H1 (cell line): ENCODE measurements at places on chromosomes 1 and 21.

- DNase-seq, result peak; percentile 29
These were observed 302.3 kb upstream of the NRIP1 start for GRCh38 chr21:15367061-15367626.

DNA sequence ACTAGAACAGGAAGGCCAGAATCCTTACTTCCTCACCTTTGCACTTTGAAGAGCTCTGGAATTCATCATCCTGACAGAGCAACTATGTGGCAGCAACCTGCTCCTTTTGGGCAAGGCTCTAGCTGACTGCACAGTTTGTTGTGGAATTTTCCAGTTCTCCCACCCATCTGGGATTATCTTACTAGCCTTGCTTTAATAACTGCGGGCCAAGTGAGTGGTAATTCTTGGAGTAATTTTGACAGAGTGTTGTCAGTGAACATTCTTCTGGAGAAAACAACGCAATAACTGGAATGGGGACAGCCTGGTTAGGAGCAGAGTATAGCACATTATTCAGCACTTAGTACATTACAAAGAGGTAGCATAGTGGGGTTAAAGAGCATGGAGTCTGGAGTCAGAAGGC is 75.3 kb downstream of the NTMT2 start:
- no peak for DNase-seq

GRCh38 chr1:155396874-155397476 is 76.3 kb downstream of the RUSC1 start:
- DNase-seq, result no peak

GRCh38 chr1:228009828-228010775 is 3.3 kb downstream of the WNT3A start:
- no peak for DNase-seq

DNA sequence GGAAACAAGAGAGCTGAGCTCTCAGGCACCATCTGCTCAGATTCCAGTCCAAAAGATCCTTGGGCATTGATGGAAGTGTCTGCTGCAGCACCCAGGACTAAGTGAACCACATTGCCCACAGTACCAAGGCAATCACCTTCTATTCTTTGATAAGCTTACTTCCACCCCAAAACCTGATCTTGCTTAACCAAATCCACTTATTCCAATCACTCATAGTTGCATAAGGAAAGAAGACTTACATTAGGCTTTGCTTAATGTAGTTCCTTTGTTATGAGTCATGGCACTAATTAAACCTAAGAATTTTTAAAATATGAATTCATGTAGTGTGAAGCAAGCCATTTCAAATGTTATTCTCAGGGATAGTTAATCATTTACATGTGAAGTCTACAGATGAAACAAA is 84.5 kb downstream of the UCHL5 start:
- DNase-seq, result no peak

GRCh38 chr1:40919475-40920011 is 57.4 kb upstream of the CITED4 start:
- DNase-seq, result no peak

DNA sequence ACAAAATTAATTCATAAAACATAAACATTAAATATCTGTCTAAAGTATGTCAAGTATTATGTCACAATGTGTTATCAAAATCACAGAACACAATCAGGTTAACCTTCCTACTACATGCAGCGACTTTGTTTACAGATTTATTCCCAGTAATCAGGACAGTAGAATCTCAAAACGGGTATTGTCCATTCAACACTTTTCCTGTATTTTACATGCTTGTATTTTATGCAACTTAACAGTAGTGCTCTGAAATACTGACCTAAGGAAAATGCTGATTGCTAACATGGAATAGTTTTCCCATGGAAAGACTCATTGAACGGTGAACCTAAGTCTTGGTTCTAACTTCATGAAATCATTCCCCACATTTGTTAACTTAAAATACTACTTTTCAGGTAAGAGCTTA is 2.3 kb downstream of the SERBP1 start:
- DNase-seq, result no peak

DNA sequence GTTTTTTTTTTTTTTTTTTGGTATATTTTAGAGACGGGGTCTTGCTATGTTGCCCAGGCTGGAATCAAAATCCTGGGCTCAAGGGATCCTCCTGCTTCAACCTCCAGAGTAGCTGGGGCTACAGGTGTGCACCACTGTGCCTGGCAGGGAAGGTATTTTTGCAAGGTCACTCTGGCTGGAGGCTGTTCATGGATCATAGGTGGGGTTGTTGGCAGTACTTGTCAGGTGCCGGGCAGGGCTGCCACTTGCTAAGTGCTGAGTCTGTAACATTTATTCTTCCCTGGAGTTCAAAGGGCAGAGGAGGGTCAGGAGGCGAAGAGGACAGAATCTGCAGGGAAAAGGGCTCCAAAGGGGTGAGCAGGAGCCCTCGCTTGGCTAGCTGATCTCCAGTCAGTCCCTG is 24.1 kb downstream of the A3GALT2 start:
- no peak for DNase-seq

DNA sequence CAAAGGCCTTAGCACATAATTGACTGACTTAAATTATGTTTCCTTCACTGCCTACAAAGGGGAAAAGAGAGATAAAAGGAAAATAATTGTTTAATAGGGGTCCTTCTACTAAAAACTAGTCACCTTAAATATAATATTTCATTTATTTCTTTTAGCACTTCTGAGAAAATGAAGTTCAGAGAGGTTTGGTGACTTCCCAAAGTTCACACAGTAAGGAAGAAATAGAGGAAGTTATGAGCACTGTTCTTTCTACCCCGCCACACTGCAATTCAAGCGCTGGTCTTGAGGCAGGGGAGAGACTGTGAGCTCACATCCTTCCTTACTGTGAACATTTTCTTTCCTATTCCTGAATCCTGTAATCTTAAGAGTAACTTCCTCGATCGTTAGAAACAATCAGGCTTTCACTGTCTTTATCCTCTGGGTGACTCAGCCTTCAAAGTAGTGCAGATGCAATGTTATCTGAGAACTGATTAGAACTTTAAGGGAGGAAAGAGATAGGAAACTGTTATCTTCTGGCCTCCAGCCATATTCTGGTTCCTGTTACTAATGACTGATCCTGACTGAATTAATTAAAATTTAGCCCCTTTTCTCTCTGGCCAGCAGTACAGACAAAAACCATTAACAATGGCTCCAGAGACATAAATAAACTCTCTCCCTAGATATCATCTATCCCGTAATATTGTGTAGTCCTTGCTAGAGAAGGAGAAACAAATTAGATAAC is 6.8 kb downstream of the RGS5 start:
- DNase-seq, result no peak

DNA sequence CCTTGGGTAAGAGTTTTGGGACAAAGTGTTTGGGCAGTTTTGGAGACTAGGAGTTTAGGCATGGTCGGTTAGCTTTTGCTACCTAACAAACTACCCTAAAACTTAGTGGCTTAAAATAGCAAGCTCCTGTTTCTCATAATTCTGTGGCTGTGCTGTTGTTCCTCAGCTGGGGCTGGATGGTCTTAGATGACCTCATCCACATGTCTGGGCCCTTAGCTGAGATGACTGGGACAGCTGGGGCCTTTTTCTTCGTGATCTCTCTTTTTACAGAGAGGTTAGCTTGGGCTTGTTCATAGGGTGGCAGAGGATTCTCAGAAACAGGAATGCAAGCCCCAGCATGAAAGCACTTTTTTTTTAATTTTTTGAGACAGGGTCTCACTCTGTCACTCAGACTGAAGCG is 6.6 kb downstream of the ATP1A4 start:
- no peak for DNase-seq

DNA sequence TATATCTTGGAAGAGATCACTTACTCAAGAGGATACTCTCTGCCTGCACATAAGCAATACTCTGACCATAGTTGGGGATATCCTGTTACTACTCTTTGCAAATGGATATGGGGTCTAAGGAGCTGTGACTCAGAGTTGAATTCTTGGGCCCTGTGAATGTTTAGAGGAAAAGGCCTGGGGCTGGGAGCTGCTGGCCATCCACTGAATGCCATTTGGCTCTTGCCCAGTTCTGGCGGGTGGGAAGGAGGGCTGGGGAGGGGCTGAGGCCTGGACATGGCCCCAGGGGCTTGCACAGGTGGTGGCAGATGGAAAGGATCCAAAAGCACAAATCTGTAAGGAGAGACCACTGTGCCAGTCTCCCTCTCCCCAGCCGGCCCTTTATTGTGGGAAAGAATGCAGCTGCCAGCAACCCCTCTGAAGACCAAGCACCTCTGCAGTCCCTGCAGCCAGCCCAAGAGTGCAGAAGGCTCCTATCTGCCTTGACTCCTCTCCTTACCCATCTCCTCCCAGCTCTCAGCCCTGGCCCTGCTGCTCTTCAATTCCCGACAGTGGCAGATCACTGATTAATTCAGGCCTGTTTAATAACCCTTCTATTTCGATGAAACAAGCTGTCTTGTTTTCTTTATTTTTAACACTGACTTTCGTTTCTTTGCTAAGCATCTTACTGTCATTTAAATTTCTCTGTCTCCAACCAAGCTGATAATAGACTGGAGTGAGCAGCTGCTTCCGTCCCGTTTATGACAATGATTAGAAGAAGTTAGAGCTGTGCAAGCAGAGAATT is 12.1 kb downstream of the PLXNA2 start:
- DNase-seq, result no peak

GRCh38 chr1:180041582-180041981 is 87.0 kb downstream of the CEP350 start:
- DNase-seq, result no peak

- no peak for DNase-seq
These were observed 6.9 kb upstream of the PPM1J start for GRCh38 chr1:112721966-112722524.

- no peak for DNase-seq
These were observed 61.4 kb upstream of the FMN2 start for GRCh38 chr1:240030236-240030635.

- no peak for DNase-seq
These were observed 116.5 kb downstream of the TBX15 start for GRCh38 chr1:118871582-118872171.

- DNase-seq, result no peak
These were observed 638.2 kb downstream of the AMY1C start for GRCh38 chr1:104387716-104388508.

DNA sequence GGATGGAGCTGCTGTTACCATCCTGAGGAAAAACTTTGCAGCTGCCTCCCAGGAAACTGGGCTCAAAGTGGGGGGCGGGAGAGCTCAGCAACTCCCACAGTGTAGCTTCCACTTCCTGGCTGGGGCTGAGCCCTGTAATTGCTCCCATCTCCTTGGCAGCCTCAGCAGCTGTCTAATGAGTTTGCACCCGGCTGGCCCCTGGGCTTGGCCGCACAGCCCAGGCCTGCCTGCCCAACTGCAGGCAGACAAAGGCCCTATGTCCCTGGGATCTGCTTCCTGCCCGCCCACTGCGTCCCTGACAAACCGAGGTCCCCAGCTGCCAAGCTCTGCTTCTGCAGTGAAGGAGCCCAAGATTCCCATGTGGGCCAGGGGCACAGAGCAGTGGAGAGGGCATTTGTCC is 30.1 kb downstream of the EDN2 start:
- DNase-seq, result no peak

GRCh38 chr1:188355847-188356246 is 1527.1 kb downstream of the PLA2G4A start:
- no peak for DNase-seq

DNA sequence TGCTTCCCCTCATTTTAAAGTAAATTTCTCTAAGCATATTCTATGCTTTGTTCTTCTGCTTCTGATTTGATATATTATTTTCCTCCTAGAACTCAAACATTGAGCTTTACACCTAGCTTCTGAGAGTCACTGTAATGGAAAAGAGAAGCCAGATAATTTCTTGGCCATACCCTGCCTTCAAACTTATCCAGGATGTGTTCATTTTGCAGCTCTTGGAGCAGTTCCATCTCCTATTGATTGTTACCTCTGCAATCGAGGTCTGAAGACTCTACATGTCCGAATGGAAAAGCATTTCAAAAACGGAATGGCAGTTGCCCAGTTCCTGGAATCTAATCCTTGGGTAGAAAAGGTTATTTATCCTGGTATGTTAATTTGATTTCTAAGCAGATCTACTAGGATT is 20.8 kb downstream of the CTH start:
- no peak for DNase-seq

GRCh38 chr1:66445492-66446181 is 88.3 kb upstream of the SGIP1 start:
- DNase-seq, result no peak

- DNase-seq, result no peak
These were observed 28.8 kb upstream of the CD84 start for GRCh38 chr1:160608057-160608456.

DNA sequence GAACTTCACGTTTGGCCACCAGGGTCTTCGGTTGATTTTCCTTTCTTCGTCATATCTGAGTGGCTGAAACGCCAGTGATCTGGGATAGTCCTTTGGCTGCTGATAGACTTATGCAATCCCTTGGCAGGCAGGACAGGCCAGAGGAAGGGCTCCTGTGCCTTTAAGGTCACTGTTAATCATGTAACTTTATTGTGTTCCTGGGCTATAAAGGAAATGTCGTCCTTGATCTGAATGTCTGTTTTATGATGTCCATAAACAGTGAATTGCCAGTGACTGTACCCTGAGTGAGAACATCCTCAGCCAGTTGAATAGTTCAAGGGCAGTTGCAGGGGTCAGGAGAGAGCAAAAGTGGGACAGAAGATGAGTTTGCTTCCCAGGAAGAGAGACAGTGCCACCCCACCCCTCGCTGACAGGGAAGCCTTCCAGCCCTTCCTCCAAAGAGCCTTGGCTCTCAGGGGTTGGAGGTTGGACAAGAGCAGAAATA is 68.0 kb downstream of the PDE9A start:
- DNase-seq, result no peak

DNA sequence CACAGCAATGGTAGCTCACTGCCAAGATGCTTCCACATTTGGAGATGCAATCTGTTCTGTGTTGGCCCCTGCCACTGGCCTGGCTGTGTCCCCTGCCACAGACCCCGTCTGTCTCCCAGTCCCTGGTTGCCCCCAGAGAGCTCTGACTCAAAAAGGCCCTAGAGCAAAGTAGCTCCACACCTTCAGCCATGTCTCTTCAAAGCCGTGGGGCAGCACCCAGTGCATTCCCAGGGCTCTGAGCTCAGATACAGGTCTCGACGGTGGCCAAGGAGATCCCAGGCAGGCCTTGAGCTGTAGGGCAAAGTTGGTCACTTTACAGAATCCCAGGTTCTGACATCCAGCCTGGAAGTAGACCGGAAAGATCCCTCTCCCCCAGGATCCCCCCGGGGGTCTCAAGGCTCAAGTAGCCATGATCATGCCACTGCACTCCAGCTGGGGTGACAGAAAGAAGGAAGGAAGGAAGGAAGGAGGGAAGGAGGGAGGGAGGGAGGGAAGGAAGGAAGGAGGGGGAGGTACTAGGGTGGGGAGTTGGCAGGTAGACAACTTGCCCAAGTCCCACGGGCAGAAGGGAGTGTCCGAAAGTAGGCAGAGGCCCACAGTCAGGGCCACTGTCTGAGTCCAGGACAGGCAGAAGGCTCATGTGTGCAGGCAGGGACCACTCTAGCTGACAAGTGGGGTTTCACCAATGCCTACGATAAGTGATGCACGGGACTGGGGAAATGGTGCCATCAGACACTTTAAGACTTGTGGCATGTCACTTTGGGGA is 4.8 kb upstream of the ARF1 start:
- no peak for DNase-seq

GRCh38 chr1:1907098-1907736 is 7.8 kb upstream of the CALML6 start:
- DNase-seq, result no peak
